ENCODE measurements at places on chromosomes 2 and 18. TPM values are rescaled to one million over a fixed set of nuclear protein-coding genes. Genes with fewer than 3 reads are reported as not detected.

DNA sequence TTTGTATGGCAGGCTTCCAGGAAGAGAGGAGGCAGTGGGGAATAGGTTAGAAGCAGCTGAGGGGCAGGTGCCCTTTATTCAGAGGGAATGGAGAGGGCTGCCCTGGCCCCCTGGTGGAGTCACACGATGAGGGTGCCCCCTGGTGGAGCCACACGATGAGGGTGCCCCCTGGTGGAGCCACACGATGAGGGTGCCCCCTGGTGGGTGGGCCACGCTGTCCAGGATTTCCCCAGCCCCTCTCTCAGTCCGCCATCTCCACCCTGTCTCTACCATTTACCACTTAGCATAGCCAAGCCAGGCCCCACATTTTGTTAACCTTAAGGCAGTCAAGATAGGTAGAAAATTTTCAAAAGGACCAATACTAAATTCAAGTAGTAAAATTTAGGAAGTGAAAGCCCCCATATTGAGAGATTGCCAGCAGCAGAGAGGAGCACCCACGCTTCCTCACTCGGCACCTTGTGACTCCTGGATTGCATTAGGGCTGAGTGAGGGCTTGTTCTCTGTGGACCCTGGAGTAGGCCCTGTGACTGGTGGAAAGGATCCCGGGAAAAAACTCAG lies 10.4 kb upstream of the FAM228A start:
- DNase-seq: peak; percentile 64

DNA sequence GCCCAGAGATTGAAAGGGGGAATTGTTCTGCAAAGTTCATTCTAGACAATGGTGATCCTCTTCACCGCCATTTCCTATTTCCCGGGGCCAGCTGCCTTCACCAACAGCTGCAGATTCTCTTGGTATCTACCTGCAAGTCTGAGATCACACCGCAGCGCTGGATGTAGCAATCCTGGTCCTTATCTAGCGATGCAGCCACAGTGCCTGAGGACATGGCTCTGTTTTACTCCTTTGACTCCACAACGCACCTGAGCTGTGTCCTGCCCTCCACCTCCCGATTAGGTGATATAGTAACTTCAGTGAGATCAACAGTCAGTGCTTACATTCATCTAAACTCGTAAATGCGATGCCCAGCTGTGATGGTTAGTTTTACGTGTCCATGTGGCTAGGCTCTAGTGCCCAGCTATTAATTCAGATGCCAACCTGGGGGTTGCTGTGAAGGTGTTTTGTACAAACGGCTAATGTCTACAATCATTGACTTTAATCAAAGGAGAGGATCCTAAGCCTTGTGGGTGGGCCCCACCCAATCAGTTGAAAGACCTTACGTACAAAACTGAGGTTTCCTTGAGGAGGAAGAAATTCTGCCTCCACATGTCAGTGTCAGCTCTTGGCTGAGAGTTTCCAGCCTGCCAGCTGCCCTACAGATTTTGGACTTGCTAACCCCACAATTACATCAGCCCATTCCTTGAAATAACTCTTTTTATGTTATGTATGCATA lies 189.8 kb downstream of the SH3BP4 start:
- DNase-seq: no peak

- no peak for DNase-seq
Measured at GRCh38 chr18:12313530-12314245, 5.6 kb downstream of the TUBB6 start.

DNA sequence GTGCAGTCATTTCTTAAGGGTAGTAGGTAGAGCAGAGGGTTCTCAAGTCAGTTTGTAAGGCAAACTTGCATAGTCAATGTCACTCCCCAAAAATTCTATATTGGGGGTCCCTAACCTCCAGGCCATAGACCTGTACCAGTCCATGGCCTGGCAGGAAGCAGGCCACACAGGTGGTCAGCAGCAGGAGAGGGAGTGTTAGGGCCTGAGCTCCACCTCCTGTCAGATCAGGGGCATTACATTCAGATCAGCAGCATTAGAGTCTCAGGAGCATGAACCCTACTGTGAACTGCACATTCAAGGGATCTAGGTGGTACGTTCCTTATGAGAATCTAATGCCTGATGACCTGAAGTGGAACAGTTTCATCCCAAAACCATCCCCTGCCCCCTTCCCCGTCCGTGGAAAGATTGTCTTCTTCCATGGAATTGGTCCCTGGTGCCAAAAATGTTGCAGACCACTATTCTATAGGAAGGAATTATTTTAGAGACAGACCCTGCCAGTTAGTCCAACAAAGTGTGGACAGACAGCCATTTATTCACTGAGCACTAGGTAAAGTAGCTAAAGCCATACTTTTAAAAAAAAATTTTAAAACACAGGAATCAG lies 6.7 kb downstream of the COA5 start:
- DNase-seq: peak; percentile 23

DNA sequence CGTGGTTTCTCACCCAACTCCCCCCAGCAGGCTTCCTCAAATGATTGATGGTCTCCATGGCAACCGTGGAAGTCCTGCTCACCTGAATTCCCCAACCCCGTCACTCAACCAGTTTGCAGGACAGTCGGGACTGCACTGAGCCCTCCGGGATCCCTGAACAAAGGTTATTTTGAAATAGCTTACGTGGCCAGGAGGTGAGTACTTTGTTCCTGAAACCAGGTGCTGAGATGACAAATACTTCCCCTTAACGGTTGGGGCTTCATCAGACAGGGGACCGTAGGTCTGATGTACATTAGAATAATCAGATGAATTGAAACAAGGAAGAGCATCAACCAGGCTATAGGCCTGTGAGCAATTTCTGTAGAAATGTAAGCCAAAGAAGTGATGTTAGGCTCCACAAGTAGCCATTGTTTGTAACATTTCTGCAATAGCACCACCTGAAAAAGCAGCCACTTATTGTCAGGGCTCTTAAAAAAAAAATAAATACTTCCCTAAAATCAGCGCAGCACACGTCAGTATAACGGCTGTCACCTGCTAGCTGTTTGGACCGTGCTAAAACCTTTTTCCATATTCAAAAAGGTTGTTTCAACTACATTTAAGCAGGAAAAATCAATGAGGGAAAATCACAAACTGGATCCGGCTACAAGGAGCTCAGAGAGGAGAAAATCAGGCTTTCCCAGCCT lies 206.4 kb upstream of the ID2 start:
- peak; percentile 55 for DNase-seq

DNA sequence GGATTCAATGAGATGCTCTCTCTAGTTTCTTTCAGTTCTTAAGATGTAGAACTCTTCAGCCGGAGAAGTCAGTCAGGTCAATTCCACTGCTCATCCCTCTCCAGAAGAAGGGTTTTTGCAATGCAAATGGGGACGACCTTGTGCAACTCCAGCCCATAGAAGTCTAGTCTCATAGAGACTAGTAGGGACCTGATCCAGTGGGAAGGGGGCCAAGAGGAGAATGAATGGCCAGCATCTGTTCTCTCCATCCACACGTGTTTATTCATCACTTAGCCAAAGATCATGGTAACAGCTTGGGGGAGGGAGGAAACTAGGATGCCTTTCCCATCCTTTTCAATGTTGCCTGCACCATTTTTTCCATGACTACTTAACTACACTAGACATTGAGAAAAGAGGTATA lies 120.2 kb downstream of the LAMA3 start:
- no peak for DNase-seq

- no peak for DNase-seq
Measured at GRCh38 chr2:207698301-207698700, 13.1 kb upstream of the CCNYL1 start.

DNA sequence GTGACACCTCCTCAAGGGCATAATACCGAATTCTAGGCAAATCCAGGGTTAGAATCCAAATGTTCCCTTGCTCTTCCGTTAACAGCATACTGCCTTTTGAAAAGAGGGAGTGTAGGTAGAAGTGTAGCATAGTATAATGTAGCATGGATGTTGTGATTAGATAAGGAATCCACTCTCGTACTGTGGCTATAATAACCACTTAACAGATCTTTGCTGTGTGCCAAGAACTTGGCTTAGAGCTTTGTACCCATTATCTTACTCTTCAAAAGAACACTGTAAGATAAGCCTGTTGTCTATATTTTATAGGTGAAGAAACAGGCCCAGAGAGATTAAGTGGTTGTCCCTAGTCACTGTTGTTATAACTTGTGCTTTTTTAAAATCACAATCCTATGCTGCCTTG lies 24.2 kb downstream of the WDR75 start:
- no peak for DNase-seq

DNA sequence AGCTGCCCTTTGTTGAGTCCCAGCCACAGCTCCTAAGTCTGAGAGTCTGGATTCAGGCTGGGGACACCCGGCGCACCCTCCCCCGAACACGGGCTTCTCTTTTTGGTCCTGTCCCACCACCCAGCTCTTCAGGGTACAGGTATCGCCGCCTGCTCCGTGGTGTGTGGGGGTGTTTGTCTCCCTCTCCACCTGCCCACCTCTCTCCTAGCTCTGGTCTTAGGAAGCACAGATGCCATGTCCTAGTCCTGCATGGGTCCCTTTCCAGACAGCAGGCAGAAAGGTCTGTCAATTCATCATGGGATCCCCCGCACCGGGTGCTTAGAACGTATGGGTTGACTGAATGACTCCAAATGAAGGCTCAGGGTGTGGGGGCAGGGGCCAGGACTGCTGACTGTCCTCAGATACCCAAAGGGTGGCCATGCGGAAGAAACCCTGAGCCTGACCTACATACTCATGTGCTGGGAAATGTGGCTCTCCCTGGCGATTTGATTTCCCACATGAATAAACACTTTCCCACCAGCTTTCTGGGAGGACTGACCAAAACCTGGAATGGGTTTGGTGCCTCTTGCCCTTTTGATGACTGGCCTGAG lies 156.8 kb downstream of the CELF4 start:
- DNase-seq: no peak

DNA sequence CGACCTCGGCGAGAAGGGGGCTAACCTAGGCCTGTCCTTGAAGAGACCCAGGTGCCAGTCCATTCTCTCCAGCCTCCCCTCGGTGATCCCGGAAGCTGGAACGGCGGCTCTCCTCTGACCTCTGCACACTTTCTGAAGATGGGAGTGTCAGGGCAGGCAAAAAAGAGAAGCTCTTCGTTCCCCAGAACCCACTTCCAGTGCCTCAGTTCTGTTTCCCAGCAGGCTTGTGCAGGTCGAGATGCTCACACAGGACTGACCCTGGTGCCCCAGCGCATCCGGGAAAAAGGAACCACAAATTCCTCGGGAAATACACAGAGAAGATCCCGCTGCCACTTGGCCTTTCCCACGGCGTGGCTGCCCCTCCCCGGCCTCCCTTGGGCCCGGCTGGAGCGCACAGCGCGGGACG lies 681 bp upstream of the PTPN18 start:
- no peak for DNase-seq

DNA sequence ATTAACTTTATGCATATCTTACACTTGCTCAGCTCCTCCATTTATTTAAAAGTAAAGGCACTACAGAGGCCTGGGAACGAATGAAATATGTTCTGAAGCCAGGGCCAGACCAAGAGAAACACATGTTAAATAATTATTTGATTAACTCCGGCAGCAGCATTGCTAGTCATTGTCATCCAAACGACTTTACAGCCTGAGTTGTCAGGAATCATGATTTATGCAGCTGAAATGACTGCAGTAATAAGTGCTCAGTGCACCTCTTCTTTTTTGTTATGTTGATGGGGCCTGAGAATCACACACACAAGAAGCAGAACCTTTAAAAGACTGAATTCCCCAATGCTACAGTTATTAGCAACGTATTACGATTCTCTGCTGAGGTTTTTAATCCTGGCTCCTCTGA lies 58.9 kb downstream of the EPHA4 start:
- no peak for DNase-seq

GRCh38 chr18:24695168-24695567 lies 234.7 kb downstream of the HRH4 start:
- no peak for DNase-seq

- DNase-seq: no peak
Measured at GRCh38 chr2:225309516-225309915, 90.0 kb upstream of the NYAP2 start.

DNA sequence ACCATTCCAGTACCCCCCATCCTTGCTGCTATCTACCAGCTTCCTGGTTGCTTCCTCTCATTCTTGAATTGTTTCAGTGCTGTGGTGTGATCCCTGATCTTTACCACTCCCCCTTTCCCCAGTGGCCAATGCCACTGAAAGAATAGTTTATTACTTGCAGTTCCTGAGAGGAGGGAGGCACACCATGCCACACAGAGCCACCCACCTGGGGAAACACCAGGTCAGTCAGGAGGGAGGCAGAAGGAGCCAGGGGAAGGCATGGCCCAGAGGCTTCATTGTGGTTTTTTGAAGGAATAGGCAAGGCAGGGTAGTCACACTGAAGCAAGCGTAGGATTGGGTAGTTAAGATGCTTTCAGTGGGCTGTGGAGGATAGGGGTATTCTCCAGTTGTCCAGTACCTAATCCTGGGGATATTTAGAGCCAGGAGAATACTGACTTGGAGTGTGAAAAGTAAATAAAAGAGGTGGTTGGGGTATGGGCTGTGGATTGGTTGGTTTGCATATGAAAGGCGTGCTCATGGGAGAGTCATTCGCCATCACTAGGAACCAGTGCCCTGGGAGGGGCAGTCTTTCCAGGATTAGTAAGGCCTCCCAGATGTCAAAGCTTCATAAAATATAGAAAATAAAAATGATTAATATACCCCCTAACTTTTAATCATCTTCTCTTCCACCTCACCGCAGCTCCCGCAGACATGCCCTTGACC lies 6.7 kb upstream of the TMEM177 start:
- no peak for DNase-seq

CNGA3 gene
- not detected for total RNA-seq

SH3BP4 gene
- 1.6 TPM for total RNA-seq

PRSS56 gene
- 0.39 TPM for total RNA-seq

Data from activated T-cell treated with anti-CD3 and anti-CD28 coated beads, Interleukin-2, amount 50 U/mL, for 72 hours (primary cell).